ENCODE measurements at places on chromosomes 2 and 18. TPM values are rescaled to one million over a fixed set of nuclear protein-coding genes. Genes with fewer than 3 reads are reported as not detected.
A peak's percentile ranks its signal among the peaks of the same experiment; 100 is the strongest.

GRCh38 chr18:26926066-26926675, 60.7 kb upstream of the AQP4 start:
- no peak overlapping the region for H3K27ac ChIP-seq
- H3K36me3 ChIP-seq, result no peaks in the 10 kb centered on the region
- H3K4me1 ChIP-seq, result no peaks in the 10 kb centered on the region

- peaks cover 13% of the 10 kb centered on the region for H3K4me1 ChIP-seq
- H3K27ac ChIP-seq, result peak within 1 kb of the TSS; percentile 81
- peak; percentile 94 for DNase-seq
- H3K27me3 ChIP-seq, result no peaks in the 10 kb centered on the region
- H3K36me3 ChIP-seq, result peaks cover 15% of the 10 kb centered on the region
- H3K4me3 ChIP-seq, result peak within 1 kb of the TSS; percentile 91
Observed at GRCh38 chr2:108786354-108787215, at the start of gene CCDC138. Gene CCDC138 (plus strand): TSS chr2:108786771. CDS start chr2:108786823, 52 bp downstream.

CROCC2 gene
- total RNA-seq, result not detected

GREB1 gene
- 0.81 TPM for total RNA-seq

SDC1 gene
- 0.12 TPM for total RNA-seq

DNA sequence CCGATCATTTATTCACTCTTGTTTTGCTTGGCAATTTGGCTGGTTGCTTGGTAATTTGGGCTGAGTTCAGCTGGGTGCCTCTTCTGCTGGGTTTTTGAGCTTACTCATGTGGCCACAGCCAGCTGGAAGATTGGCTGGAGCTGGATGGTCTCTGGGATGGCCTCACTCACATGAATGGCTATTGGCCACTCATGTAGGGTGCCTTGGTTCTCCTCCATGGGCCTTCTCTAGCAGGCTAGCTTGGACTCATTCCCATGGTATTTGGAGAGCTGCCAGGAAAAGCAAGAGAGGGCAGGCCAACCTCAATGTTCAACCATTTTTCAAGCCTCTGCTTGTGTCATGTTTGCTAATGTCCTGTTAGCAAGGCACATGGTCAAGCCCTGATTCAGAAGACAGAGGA, 16.9 kb downstream of the ZAP70 start:
- no peaks in the 10 kb centered on the region for H3K27me3 ChIP-seq
- no peak for DNase-seq
- H3K36me3 ChIP-seq, result peaks cover 75% of the 10 kb centered on the region
- peaks cover 42% of the 10 kb centered on the region for H3K4me1 ChIP-seq
- H3K27ac ChIP-seq, result no peak overlapping the region
- no peak overlapping the region for H3K4me3 ChIP-seq

DNA sequence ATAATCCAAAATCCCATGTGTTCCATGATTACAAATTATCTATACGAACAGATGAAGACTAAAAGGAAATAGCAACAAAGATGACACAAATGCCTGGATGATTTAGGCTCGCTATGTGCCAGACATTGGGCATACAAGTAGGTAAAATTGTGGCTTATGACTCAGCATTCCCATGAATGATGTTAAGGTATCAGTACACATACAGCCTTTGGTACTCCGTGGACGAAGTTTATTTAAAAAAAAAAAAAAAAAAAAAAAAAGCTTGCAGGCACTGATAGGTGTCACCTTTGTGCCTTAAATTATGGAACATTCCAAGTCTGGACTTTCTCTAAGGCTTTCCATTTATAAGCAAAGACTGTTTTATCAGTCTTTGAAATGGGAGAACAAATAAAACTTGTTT, 2.7 kb downstream of the CHAC2 start:
- H3K27ac ChIP-seq, result no peak overlapping the region
- peaks cover 27% of the 10 kb centered on the region for H3K4me1 ChIP-seq
- H3K4me3 ChIP-seq, result no peak overlapping the region
- DNase-seq, result no peak
- H3K36me3 ChIP-seq, result peaks cover 17% of the 10 kb centered on the region

DNA sequence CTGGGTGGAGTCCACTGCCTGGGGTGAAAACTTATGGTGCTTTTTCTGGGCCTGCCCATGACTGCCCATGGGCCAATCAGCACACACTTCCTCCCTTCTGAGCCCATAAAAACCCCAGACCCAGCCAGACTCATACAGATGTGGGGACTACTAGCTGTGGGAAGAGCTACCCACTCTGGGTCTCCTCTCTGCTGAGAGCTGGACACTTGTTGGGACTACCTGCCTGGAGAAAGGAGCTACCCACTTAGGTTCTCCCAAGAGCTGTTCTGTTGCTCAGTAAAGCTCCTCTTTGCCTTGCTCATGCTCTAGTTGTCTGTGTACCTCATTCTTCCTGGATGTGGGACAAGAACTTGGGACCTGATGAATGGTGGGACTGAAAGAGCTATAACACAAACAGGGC, 119.6 kb upstream of the SLC38A11 start:
- H3K27ac ChIP-seq, result no peak overlapping the region
- no peaks in the 10 kb centered on the region for H3K27me3 ChIP-seq
- H3K36me3 ChIP-seq, result no peaks in the 10 kb centered on the region
- no peak for DNase-seq
- no peaks in the 10 kb centered on the region for H3K4me1 ChIP-seq

DNA sequence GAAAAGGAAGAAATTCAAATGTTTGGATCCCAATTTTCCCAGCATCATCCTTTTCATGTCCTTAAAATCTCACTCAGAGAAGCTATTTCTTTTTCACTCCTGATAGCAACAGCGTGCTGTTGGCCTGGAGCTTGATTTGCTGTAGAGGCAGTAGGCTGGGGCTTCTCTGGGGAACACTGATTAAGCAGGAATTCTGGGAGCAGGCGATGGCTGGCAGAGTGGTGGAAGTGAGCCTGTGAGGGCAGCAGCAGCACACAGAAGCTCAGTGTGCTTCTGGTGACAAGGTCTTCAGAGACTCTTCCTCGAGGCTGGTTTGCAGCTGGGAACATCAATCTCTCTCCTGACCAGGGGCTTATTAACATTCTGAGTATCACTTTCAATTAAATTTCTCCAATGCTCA, 284.6 kb downstream of the DPP10 start:
- no peak for DNase-seq
- H3K27me3 ChIP-seq, result no peaks in the 10 kb centered on the region
- no peak overlapping the region for H3K4me3 ChIP-seq
- H3K4me1 ChIP-seq, result no peaks in the 10 kb centered on the region

TSPYL6 gene
- not detected for total RNA-seq

SULT1C3 gene
- not detected for total RNA-seq

C1GALT1C1L gene
- not detected for total RNA-seq

GRCh38 chr18:52723550-52723970, 383.6 kb downstream of the DCC start:
- H3K4me1 ChIP-seq, result no peaks in the 10 kb centered on the region
- H3K27ac ChIP-seq, result no peak overlapping the region
- DNase-seq, result no peak
- no peak overlapping the region for H3K4me3 ChIP-seq

GRCh38 chr2:172299741-172300140, 127.6 kb upstream of the ITGA6 start:
- H3K27ac ChIP-seq, result no peak overlapping the region
- H3K27me3 ChIP-seq, result peaks cover 11% of the 10 kb centered on the region
- H3K4me3 ChIP-seq, result no peak overlapping the region
- no peaks in the 10 kb centered on the region for H3K4me1 ChIP-seq
- DNase-seq, result no peak

STPG4 gene
- not detected for total RNA-seq

- H3K4me1 ChIP-seq, result peaks cover 2% of the 10 kb centered on the region
- no peak overlapping the region for H3K4me3 ChIP-seq
- H3K27ac ChIP-seq, result no peak overlapping the region
- H3K27me3 ChIP-seq, result no peaks in the 10 kb centered on the region
- no peak for DNase-seq
- peaks cover 62% of the 10 kb centered on the region for H3K36me3 ChIP-seq
Observed at GRCh38 chr2:54624591-54625071, 98.8 kb upstream of the EML6 start.

ATP6V1C2 gene
- not detected for total RNA-seq

- H3K27me3 ChIP-seq, result no peaks in the 10 kb centered on the region
- H3K27ac ChIP-seq, result no peak overlapping the region
- no peak for DNase-seq
- H3K36me3 ChIP-seq, result peaks cover 12% of the 10 kb centered on the region
- no peaks in the 10 kb centered on the region for H3K4me1 ChIP-seq
- H3K4me3 ChIP-seq, result no peak overlapping the region
Observed at GRCh38 chr2:159265171-159265576, 21.3 kb downstream of the WDSUB1 start.

C2orf49 gene
- total RNA-seq, result 20.2 TPM

GRCh38 chr2:160459538-160460332, 33.9 kb downstream of the RBMS1 start:
- no peaks in the 10 kb centered on the region for H3K36me3 ChIP-seq
- H3K27ac ChIP-seq, result no peak overlapping the region
- H3K4me3 ChIP-seq, result no peak overlapping the region
- peaks cover 48% of the 10 kb centered on the region for H3K4me1 ChIP-seq
- H3K27me3 ChIP-seq, result no peaks in the 10 kb centered on the region
